ENCODE measurements at places on chromosomes 7 and 10. TPM values are rescaled to one million over a fixed set of nuclear protein-coding genes. Genes with fewer than 3 reads are reported as not detected.

Gene LAMB4
- 0.15 TPM for total RNA-seq

Gene PNLIPRP3
- total RNA-seq: 0.27 TPM

Gene TBC1D12
- 19.2 TPM for total RNA-seq

Gene FKBP9
- 112 TPM for total RNA-seq

Gene CUBN
- total RNA-seq: 19.9 TPM

Gene OPN1SW
- total RNA-seq: not detected

Gene ATOH7
- total RNA-seq: not detected

Gene PTPRZ1
- total RNA-seq: 0.67 TPM

Gene CALML5
- not detected for total RNA-seq

Gene LOXL4
- 15.4 TPM for total RNA-seq

Gene TFR2
- not detected for total RNA-seq

Gene HOXA5
- total RNA-seq: 2.7 TPM

Gene SP8
- total RNA-seq: not detected

Gene C10orf71
- total RNA-seq: not detected

Gene C7orf57
- total RNA-seq: not detected

Gene USP6NL
- 16.7 TPM for total RNA-seq

Gene NET1
- 151 TPM for total RNA-seq

Gene PON1
- not detected for total RNA-seq

Gene CYP3A4
- total RNA-seq: not detected

Gene SYNPO2L
- not detected for total RNA-seq

Gene NUTM2D
- total RNA-seq: 4.6 TPM

Gene SPOCK2
- 17.6 TPM for total RNA-seq

Gene NANOS1
- total RNA-seq: 25.0 TPM

Gene PCDH15
- not detected for total RNA-seq

Gene CDC14C
- not detected for total RNA-seq

Gene HOGA1
- 1.1 TPM for total RNA-seq

Gene FZD1
- 66.4 TPM for total RNA-seq

Gene PTPRN2
- total RNA-seq: 5.9 TPM

Gene STRIP2
- total RNA-seq: 0.54 TPM

Gene NME8
- not detected for total RNA-seq

Gene RELN
- total RNA-seq: 21.7 TPM

Gene SPDYE5
- not detected for total RNA-seq

Gene LEP
- total RNA-seq: 0.40 TPM

Gene ANKRD1
- total RNA-seq: not detected

Gene SUN3
- not detected for total RNA-seq

Gene NKX2-3
- not detected for total RNA-seq

Gene SLC13A1
- total RNA-seq: not detected

Gene SLC25A40
- 30.1 TPM for total RNA-seq

Gene CYP3A7
- total RNA-seq: not detected

Gene ELOVL3
- not detected for total RNA-seq

Gene SLC26A4
- total RNA-seq: 223 TPM

Gene SFXN3
- 42.9 TPM for total RNA-seq

Gene ZC3HAV1L
- 46.6 TPM for total RNA-seq

Gene CUZD1
- total RNA-seq: 0.45 TPM

Gene TRDMT1
- total RNA-seq: 33.0 TPM

Gene MGAM2
- not detected for total RNA-seq

Gene TMEM236
- total RNA-seq: 1.3 TPM

Gene MUC12
- total RNA-seq: not detected

Gene HGF
- total RNA-seq: 31.4 TPM
